Fibroblast of the aortic adventitia (primary cell): ENCODE measurements at places on chromosomes 4 and X. TPM values are rescaled to one million over a fixed set of nuclear protein-coding genes. Genes with fewer than 3 reads are reported as not detected.

MAGEC2 gene
- 0.09 TPM in 1 of 2 replicates, not detected in the other for total RNA-seq

LIAS gene
- total RNA-seq: 9.7 and 15.4 TPM in 2 replicates

DNAJB14 gene
- 36.8 and 49.1 TPM in 2 replicates for total RNA-seq

XG gene
- total RNA-seq: 13.8 and 50.4 TPM in 2 replicates

PIR gene
- 15.9 and 40.8 TPM in 2 replicates for total RNA-seq

DRP2 gene
- total RNA-seq: 0.41 and 1.8 TPM in 2 replicates

CXCL11 gene
- total RNA-seq: not detected in 2 replicates

POU4F2 gene
- total RNA-seq: not detected in 2 replicates

ZXDA gene
- total RNA-seq: 5.2 and 7.6 TPM in 2 replicates

CFI gene
- 17.6 and 201 TPM in 2 replicates for total RNA-seq

CC2D2A gene
- total RNA-seq: 41.0 and 52.9 TPM in 2 replicates

TLR1 gene
- 3.2 and 3.5 TPM in 2 replicates for total RNA-seq

LIN54 gene
- total RNA-seq: 5.1 and 42.5 TPM in 2 replicates

MAGEC3 gene
- total RNA-seq: 0.27 TPM in 1 of 2 replicates, not detected in the other

PAGE2 gene
- total RNA-seq: not detected in 2 replicates

TLR6 gene
- total RNA-seq: 2.2 and 5.0 TPM in 2 replicates

ADH1B gene
- 535 and 1,346 TPM in 2 replicates for total RNA-seq

MSN gene
- 175 and 335 TPM in 2 replicates for total RNA-seq

SMR3B gene
- total RNA-seq: not detected in 2 replicates

DNA sequence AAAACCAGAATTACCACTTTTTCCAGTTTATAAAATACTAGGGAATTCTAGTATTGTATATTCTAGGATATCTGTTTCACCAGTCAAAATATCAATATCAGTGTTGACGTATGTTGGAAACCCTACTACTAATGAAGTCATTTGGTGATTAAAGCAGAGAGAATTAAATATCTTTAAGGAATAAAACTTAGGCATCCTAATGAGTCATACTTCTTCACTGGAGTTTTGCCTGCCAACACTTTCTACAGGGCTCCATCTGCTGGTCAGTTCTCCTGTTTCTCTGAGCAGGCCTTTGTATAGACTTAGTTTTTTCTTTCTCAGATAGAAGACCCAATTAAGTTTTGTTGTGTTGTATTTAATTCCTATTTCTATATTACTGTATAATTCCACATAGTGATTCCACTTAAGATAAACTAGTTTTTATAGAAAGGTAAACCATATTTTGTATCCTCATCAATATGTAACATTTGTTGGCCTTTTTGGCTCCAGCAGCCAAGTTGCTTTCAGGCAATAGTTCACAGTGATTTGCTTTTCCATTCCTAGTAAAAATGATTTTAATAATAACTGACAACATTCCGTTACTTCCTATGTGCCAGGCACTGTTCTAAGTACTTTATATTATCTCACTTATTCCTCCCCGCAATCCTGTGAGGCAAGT is 3.5 kb downstream of the AP1AR start:
- DNase-seq: peak; percentile 92

DNA sequence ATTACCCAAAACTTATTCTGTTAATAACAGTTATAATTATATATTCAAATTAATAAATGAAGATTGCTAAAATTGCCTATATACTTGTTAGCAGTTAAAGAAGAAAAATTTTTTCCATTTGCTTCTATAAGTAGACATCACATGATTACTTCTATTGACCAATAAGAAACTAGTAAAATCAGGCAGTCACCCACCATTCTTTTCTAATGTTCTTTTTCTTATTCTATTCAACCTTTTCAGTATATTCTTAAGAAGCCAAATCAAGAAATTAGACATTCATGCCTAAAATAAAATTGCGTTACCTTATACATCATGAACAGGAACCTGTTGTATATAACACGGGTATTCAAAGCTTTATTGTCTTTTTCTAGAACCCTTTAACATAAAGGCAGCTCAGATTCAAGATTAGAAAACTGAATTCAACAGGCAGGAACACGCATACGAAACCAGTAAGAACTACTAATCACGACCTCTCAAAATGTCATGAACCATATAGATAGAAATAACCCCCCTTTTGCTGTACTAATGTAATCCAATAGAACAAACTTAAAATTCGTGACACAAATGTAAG is 568.1 kb upstream of the DIPK2B start:
- peak; percentile 49 for DNase-seq

GRCh38 chr4:72945719-72946336 is 123.7 kb downstream of the COX18 start:
- DNase-seq: no peak

- peak; percentile 29 for DNase-seq
Measured at GRCh38 chr4:88737307-88737941, 39.8 kb upstream of the NAP1L5 start.

GRCh38 chr4:114597410-114598115 is 1.0 kb upstream of the UGT8 start:
- no peak for DNase-seq

DNA sequence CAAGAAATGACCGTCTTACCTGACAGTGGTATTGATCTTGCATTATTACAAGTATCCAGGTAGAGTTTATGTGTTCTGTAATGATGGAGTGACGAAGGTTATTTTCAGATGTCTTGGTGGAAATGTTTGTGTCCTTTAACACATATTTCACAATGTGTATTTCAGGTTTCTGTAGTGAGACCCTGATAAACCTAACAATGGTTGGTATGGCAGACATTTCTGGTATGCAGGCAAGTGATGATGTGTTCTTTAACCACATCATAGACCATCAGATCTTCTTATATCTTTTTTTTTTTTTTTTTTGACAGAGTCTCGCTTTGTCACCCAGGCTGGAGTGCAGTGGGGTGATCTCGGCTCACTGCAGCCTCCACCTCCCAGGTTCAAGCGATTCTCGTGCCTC is 14.6 kb upstream of the ATXN3L start:
- DNase-seq: peak; percentile 34

DNA sequence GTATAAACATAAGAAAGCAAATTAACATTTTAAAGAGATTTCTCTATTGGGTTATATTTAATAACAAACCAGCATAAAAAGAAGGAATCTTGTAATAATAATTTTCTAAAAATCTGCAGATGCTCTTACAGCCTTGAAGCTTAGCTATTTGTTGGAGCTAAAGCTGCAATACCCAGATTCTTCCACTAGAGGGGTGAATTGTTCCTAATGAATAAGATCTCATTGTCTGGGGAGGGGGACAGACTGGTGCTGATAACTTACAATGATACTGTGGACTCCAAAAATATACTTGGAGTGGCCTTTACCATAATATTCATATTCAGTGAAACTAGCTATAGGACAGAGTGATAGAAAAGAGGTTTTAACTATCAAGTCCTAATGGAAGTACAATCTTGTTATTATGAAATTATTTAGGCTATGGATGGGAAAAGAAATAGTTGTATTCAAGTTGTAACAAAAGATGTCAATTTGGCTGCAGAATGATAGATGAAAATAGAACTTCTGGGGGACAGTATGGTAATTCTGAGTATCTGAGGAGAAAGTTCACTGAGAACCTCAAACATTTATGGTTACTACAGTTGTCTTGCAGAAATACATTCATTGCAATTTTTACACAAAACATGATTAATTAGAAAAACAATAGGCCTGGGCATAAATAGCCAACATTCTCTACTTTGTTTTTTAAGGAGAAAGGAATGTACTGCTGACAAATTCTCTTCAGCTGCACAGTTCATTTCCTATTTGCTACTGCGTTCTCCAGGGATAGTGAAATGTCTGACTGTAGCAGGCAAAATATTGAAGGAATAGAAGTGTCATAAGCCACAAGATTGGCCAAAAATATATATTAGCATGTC is 443.3 kb downstream of the GBA3 start:
- peak; percentile 45 for DNase-seq

GRCh38 chr4:1245481-1246051 is 3.4 kb downstream of the CTBP1 start:
- DNase-seq: no peak

DNA sequence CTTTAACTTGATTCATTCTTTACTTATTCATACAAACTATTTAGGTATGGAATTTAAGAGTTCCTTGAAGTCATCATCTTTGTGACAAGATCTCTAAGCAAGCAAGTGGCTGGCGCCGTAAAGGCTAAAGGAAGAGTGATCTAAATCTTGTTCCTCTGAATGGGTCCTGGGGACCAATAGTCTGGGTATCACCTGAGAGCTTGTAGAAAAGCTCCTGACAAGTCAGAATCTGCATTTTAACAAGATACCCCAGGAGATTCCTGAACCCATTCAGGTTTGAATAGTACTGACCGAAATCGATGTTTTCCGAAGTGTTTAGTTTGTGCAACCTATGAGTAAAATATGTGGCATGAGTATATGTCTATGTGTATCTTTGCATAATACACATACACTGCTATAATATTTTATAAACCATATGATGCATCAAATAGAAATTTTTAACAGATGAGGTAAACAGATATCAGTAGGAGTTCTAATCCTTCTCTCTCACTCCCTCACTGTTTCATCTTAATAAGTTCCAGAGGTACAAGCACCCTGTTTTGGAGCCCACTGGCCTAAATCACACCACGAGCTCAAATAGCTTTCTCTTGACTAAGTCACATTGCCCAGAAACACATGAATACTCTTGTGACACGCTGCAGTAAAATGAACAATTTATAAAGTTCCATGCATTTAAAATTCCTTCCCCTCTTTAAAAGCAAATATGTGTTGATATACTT is 170.0 kb downstream of the RELL1 start:
- no peak for DNase-seq

- DNase-seq: no peak
Measured at GRCh38 chr4:187128222-187128621, 404.6 kb upstream of the FAT1 start.

GRCh38 chr4:147927377-147928137 is 195.7 kb downstream of the ARHGAP10 start:
- DNase-seq: no peak

GRCh38 chrX:103453655-103454054 is 65.6 kb downstream of the RAB40A start:
- peak; percentile 88 for DNase-seq

GRCh38 chrX:72052415-72053090 is 79.2 kb downstream of the RTL5 start:
- peak; percentile 14 for DNase-seq

DNA sequence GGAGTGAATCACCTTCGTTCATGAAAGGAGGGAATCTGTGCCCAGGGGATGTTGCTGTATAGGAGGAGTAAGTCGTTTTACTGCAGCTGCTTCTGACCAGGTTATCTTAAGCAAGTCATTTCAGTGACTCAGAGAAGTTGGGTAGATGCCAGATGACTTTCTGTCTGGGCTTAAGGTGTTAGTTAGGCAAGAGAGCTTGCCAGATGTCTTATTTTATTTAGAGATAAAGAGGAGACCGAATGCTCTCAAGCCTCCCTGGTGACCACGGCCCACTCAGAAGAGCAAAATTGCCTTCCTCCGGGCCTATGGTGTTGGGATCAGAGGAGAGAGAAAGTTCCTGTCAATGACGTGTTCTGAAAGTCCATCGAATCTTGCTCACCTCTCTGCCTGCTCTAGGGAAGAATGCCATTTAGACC is 16.3 kb upstream of the ZNF827 start:
- peak; percentile 96 for DNase-seq

- no peak for DNase-seq
Measured at GRCh38 chr4:6819295-6819694, 36.8 kb downstream of the KIAA0232 start.

- DNase-seq: peak; percentile 0
Measured at GRCh38 chr4:163755013-163755412, 260.5 kb downstream of the TMA16 start.

- DNase-seq: no peak
Measured at GRCh38 chr4:187565416-187565815, 430.2 kb upstream of the ZFP42 start.

DNA sequence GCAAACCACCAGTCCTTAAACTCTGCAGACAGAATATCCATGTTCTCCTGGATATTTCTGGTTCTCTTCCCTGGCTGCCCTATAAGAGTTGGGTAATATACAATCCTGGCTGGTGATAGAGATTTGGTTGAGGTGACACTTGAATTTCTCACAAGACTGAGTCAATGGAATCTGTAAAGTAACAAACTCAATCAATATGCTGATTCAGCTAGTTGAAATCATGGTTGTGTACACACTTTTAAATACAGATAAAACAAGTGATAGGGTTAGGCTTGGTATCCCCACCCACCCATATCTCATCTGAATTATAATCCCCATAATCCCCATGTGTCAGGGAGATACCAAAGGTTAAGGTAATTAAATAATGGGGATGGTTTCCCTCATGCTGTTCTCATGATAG is 349.2 kb upstream of the MAD2L1 start:
- DNase-seq: no peak

- no peak for DNase-seq
Measured at GRCh38 chr4:141390571-141390970, 169.9 kb downstream of the ZNF330 start.

DNA sequence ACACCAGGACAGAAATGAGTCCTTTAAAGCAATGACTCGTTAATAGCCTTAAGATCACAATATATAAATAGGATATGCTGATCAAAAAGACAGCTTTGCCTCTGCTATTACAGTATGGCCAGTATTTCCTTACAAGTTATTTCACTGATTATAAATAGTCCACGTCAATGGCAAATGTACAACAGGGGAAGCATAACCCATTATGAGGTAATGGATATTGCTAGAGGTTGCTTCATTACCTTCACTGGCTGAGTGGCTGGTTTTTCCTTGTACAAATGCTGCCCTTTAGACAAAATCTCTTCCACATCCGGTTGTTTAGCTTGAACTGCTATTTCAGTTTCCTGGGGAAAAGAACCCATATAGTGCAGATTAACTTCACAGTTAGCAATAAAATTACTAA is 764.6 kb upstream of the FTHL17 start:
- no peak for DNase-seq

GRCh38 chr4:55411621-55412020 is 15.9 kb downstream of the TMEM165 start:
- no peak for DNase-seq

- no peak for DNase-seq
Measured at GRCh38 chr4:6802025-6802424, 19.5 kb downstream of the KIAA0232 start.

GRCh38 chrX:15804563-15804962 is 14.3 kb downstream of the ZRSR2 start:
- no peak for DNase-seq

- peak; percentile 85 for DNase-seq
Measured at GRCh38 chr4:184287697-184288255, 70.1 kb upstream of the ENPP6 start.

GRCh38 chrX:4550018-4550417 is 836.6 kb upstream of the PRKX start:
- DNase-seq: no peak

- no peak for DNase-seq
Measured at GRCh38 chr4:153067376-153067775, 131.3 kb downstream of the FHDC1 start.

GRCh38 chr4:60897415-60897814 is 302.7 kb upstream of the ADGRL3 start:
- DNase-seq: no peak
